Esophagus squamous epithelium (tissue), 5 donors: ENCODE measurements at places on chromosomes 6 and 20.

DNA sequence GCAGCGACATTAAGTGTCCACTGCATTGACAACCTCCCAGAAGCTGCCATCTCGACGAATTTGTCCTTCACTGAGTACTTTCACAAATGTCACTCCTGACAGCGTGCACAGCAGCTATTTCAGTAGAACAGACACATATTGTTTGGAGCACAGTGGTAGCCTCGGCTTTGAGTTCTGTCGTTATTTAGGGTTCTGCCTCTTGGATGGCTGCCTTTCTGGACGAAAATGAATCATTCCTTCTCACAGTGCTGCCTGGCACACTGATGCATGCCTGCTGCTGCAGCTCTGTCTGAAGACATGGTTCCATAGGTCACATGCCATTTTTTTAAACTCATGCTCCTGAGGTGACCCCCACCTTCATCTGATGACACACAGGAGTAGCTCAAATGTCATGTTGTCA, 477.0 kb downstream of the C6orf118 start:
- H3K27ac ChIP-seq, result no peak overlapping the region
- no peaks in the 10 kb centered on the region for H3K27me3 ChIP-seq
- no peaks in the 10 kb centered on the region for H3K36me3 ChIP-seq
- no peak for DNase-seq

- no peak overlapping the region for H3K27ac ChIP-seq
- peaks cover 4% of the 10 kb centered on the region for H3K27me3 ChIP-seq
- no peak for DNase-seq
- no peaks in the 10 kb centered on the region for H3K36me3 ChIP-seq
- no peak overlapping the region for H3K4me3 ChIP-seq
These were observed 32.8 kb upstream of the PMEPA1 start for GRCh38 chr20:57742507-57743181.

- H3K27ac ChIP-seq, result peak overlapping the region; percentile 17
- H3K36me3 ChIP-seq, result no peaks in the 10 kb centered on the region
- no peak for DNase-seq
- no peak overlapping the region for H3K4me3 ChIP-seq
These were observed 383.7 kb downstream of the CD83 start for GRCh38 chr6:14501240-14501639.

GRCh38 chr20:5484346-5484745, 167.6 kb upstream of the PROKR2 start:
- no peaks in the 10 kb centered on the region for H3K4me1 ChIP-seq
- H3K27me3 ChIP-seq, result no peaks in the 10 kb centered on the region
- no peak for DNase-seq
- no peak overlapping the region for H3K4me3 ChIP-seq
- H3K36me3 ChIP-seq, result no peaks in the 10 kb centered on the region

DNA sequence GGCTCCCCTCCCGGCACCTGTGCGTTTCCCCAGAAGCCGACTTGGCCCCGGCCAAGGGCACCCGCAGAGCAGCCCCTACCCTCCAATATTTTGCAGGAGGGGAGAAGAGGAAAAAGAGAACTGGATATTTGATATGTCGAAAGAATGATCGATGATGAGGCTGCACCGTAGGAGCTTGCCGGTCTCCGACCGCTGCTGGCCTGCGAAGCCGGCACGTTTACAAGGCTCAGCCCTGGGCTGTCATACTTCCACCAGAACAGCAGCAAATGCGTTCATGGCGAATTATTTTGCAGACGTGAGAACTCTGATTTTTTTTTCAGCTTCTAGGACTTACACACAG, 296.7 kb downstream of the TFAP2C start:
- peak overlapping the region; percentile 11 for H3K4me3 ChIP-seq
- no peak overlapping the region for H3K27ac ChIP-seq
- no peaks in the 10 kb centered on the region for H3K36me3 ChIP-seq

- DNase-seq, result no peak
- H3K27me3 ChIP-seq, result no peaks in the 10 kb centered on the region
- H3K36me3 ChIP-seq, result no peaks in the 10 kb centered on the region
- no peak overlapping the region for H3K4me3 ChIP-seq
- peaks cover 1% of the 10 kb centered on the region for H3K4me1 ChIP-seq
- H3K27ac ChIP-seq, result no peak overlapping the region
These were observed 112.1 kb downstream of the CDC5L start for GRCh38 chr6:44499609-44500008.

DNA sequence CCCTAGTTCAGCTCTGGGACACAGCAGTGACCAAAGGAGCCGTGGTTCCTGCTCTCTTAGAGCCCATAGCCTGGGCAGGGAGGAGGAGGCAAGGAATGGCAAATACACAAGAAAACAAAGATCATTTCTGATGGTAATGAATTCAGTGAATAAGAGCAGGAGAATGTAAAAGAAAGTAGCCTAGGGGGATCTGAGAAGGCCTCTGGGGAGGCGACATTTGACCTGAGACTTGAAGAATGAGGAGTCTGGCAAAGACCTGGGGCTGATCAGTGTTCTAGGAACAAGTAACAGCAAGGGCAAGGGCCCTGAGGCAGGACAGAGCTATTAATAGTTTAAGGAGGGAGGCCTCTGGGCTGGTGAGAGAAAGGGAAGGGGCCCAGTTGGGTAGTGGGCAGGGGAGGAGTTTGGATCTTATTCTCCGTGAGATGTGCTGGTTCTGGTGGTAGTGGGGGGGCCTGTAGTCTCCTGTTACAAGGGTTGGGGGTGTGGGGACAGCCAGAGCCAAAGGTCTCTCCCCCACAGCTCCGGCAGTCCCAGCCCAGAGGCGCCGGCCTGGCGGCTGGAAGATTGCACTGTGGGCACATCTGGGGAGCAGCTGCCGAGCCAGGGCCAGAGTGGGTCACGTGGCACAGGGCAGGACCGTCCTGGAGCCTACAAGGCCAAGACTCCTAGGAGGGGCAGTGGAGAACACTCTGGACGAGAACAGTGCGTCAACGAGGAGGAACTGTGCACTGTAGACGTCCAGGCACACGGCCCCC, 9.3 kb upstream of the ID1 start:
- H3K27me3 ChIP-seq, result no peaks in the 10 kb centered on the region
- no peak overlapping the region for H3K4me3 ChIP-seq
- peaks cover 60% of the 10 kb centered on the region for H3K4me1 ChIP-seq
- H3K27ac ChIP-seq, result peak overlapping the region; percentile 91
- DNase-seq, result no peak

GRCh38 chr6:18513253-18513798, 126.2 kb downstream of the RNF144B start:
- no peak for DNase-seq
- H3K4me3 ChIP-seq, result no peak overlapping the region
- no peaks in the 10 kb centered on the region for H3K27me3 ChIP-seq
- no peaks in the 10 kb centered on the region for H3K4me1 ChIP-seq
- H3K36me3 ChIP-seq, result no peaks in the 10 kb centered on the region
- H3K27ac ChIP-seq, result no peak overlapping the region

GRCh38 chr6:41629128-41629527, 9.1 kb upstream of the MDFI start:
- H3K27me3 ChIP-seq, result no peaks in the 10 kb centered on the region
- no peaks in the 10 kb centered on the region for H3K36me3 ChIP-seq
- H3K4me1 ChIP-seq, result peaks cover 42% of the 10 kb centered on the region
- DNase-seq, result no peak
- no peak overlapping the region for H3K4me3 ChIP-seq
- no peak overlapping the region for H3K27ac ChIP-seq

DNA sequence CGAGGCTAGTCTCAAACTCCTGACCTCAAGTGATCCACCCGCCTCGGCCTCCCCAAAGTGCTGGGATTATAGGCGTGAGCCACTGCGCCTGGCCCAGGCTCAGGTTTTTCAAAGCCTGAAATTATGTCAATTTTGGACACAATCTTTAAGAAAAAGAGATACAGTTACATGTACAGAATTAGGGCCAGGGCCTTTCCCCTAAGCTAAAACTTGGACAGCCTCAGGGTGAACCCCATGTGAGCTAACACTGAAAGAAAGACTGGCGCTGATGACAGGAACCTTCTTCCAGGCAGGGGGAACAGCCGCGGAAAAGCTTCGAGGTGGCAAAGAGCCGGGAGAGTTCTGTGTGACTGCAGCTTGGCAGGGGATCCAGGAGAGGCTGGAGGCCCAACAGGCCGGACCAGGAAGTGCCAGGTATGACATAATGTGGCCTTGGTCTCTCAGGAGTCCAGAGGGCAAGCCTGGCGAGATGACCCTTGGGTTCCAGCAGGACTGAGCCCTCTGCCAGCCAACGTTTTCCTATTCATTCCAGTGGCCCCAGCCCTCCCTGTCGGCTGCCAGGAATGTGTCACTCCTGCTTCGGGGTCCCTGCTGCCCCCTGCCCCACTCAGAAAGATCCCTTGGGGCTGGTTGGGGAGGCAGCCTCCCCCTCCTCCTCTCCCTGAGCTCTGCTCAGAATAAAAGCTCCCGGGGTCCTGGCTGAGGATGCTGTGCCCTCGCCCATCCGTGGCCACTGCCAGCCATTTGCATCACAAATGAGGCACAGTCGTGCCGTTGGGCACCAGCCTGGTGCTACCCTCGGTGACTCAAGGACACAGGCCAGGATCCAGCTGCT, 37.3 kb downstream of the RBM38 start:
- no peaks in the 10 kb centered on the region for H3K27me3 ChIP-seq
- H3K36me3 ChIP-seq, result no peaks in the 10 kb centered on the region
- no peak overlapping the region for H3K4me3 ChIP-seq
- no peak overlapping the region for H3K27ac ChIP-seq

- no peak for DNase-seq
- H3K4me3 ChIP-seq, result peak overlapping the region; percentile 41
- no peaks in the 10 kb centered on the region for H3K4me1 ChIP-seq
- H3K36me3 ChIP-seq, result no peaks in the 10 kb centered on the region
- peaks cover 62% of the 10 kb centered on the region for H3K27me3 ChIP-seq
These were observed 508 bp upstream of the METTL24 start for GRCh38 chr6:110358553-110359160.

DNA sequence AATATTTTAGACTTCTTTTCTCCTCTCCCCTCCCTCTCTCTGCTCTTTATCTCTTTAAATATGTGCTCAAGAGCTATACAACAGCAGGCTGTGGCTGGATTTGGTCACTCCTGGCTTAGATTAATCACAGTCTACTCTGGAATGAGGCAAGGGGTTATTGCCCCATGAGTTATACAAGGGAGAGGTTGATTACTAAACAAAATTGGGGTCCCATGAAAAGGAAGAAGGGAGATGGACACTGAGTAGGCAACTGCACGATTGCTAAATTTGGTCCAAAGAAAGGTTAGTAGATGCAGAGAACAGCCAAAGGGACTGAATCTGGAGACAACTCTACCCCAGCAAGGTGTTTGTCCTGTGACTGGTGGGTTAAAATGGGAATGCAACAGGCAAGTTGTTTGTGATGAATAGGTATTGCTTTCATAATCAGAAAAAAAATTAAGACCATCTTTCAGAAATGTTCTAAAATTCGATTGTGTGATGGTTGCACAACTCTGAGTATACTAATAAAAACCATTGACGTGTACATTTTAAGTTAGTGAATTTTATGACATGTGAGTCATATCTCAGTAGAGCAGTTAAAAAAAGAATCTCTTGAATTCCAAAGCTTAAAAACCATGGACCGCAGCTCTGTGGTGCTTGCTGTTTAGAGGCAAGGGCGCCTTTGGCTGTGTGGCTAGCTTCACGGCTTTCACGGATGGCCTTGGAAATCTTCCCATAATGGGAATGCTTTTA, 57.1 kb downstream of the KIZ start:
- no peaks in the 10 kb centered on the region for H3K27me3 ChIP-seq
- H3K4me1 ChIP-seq, result no peaks in the 10 kb centered on the region
- no peak for DNase-seq

GRCh38 chr20:37976887-37977286, 56.4 kb downstream of the TTI1 start:
- peaks cover 12% of the 10 kb centered on the region for H3K36me3 ChIP-seq
- H3K27ac ChIP-seq, result no peak overlapping the region
- no peak overlapping the region for H3K4me3 ChIP-seq
- no peaks in the 10 kb centered on the region for H3K4me1 ChIP-seq
- DNase-seq, result no peak

DNA sequence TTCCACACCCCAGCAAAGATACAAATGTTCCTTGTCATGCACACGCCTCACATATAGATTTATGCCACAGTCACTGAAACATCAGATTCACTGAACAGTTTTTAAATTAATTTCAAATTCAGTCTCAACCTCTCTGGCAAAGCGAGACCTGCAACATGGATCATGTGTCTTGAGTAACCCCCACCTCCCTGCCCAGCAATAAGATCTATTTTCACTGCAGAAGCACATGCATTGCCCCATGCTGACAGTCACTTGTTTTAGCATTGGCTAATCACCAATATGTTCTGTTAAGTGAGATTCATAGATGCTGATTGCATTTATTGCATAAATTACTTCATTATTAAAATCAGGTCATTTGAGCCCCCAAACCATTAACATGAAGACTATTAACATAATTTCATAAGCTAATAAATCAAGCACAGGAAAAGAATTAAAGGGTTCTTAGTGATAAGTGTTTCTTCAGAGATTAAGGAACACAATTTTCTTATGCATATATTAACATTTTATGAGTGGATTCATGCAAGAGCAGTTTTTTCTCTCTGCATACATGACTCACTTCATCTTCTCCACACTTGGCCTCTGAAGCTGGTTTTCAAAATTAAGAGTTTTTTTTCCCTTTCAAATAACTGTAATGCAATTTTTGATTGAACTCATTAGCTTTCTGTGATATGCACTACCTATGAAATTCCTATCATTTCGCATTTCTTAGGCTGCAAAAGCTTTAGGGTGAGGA, 173.2 kb upstream of the SOX4 start:
- no peaks in the 10 kb centered on the region for H3K4me1 ChIP-seq
- no peaks in the 10 kb centered on the region for H3K36me3 ChIP-seq
- no peak for DNase-seq
- no peaks in the 10 kb centered on the region for H3K27me3 ChIP-seq

GRCh38 chr6:106077170-106077569, 9.0 kb upstream of the PRDM1 start:
- H3K4me1 ChIP-seq, result no peaks in the 10 kb centered on the region
- DNase-seq, result no peak
- no peaks in the 10 kb centered on the region for H3K36me3 ChIP-seq
